ENCODE measurements at places on chromosomes 3 and 15. TPM values are rescaled to one million over a fixed set of nuclear protein-coding genes. Genes with fewer than 3 reads are reported as not detected.

DNA sequence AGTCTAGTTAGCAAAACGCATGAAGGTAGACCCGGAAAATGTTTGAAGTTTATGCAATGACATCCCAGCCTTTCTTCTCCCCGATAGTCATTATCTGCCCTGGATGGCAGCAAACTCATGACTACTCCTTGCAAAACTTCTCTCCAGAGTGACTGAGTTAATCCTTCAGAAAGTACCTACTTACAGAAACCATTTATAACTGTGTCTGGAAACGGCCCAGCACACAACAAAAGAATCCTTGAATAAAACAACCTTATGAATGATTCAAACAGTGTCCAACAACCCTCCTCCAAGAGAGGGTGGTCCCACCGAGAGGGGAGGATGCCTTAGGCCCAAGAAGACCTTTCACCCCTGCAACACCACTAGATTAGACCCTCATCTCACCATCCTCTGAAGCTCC, 14.2 kb downstream of the ST8SIA2 start:
- DNase-seq = no peak

DNA sequence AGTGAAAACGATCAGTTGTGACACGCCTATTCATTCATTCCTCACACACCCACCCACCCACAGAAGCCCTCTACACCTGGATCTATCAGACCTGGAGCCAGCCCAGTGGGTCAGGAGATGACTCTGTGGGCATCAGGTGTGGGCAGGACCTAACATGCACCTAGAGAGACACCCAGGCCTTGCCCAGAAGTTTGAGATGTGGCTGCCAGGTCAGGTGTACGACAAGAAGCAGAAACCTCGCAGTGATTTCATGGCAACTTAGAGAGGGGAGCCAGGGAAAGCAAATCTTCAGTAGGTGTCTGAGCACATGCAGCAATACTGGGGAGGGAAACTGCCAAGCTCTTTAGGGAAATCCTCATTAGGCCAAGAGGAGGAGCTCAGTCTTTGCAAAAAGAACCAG, 264.7 kb upstream of the ROPN1 start:
- no peak for DNase-seq

The GHSR gene
- not detected for polyA plus RNA-seq

GRCh38 chr15:89367485-89368451, 33.1 kb upstream of the POLG start:
- DNase-seq = no peak

DNA sequence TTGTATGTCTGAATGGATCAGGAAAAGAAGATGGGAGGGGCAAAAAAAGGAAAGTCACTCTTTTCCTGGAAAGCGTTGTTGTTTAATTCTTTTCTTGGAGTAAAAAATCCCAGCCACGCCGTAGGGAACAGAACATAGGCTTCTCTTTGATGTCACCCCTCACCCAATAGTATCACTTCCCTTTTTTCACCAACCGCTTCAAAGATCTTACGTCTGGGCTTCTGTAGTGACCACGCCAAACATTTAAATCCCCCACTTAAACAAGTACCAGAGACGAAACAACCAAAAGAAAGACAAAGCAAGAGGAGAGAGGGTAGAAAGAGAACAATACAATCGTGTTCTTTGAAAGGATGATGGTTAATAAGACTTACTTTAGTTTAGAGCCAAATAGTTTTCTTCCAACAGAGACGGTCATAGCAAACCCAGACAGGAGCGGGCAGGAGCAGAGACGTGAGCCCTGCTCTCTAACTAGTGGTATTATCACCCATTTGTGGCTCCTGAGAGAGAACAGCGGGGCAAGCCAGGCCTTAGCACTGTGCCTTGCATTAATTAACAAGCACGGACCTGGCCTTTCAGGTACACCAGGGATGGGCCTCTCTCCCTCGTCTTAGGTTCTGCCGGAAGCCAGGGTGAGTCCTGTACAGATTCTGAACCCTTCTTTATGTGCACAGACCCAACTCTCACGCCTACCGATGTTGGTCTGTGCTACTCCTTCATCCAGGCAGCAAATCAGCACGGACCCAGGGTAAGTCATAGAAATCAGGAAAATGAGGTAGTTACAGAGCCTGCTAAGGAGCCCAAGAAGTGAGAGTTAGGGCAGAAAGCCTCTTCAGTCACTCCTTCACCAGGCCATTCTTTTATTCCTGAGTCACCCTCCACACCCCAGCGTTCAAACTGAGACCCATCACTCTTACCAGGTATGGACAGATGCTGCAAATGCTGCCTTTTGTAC, 28.2 kb upstream of the BCL6 start:
- no peak for DNase-seq

DNA sequence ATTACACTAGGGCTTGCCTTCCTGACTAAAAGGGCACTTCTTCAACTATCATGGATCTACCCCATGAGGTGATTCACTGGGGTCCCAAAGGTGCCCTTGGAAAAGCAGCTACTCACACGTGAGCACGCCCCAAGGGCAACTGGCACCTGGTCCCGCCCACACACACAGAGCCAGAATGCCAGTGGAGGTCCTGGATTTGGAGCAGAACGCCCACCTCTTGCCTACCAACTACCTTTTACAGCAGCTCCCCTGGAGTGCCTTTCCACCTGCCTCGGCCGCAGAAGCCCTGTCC, 1.8 kb upstream of the CTDSPL start:
- DNase-seq = no peak

The HAPLN3 gene
- 3.8 TPM for polyA plus RNA-seq

DNA sequence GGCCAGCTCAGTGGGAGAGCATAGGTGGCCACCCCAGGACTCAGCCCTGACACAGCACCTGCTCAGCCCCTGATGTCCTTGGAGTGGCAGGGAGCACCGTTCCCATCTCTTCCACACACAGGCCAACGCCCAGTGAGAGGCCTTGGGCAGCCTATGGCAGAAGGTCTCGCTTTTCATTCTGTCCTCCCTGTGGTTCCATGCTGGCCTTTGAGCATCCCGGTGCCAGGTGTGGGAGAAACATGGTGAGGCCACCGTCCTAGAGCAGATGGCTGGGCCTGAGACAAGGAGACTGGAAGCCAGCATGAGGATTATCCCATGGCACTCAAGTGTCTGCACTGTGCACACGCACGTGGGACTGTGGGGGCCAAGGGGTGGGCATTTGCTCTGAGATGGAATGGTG, 25.1 kb downstream of the ADCY5 start:
- DNase-seq = no peak

The CYP11A1 gene
- polyA plus RNA-seq = 0.06 TPM

GRCh38 chr3:13762906-13763305, 117.0 kb downstream of the WNT7A start:
- no peak for DNase-seq

Data from heart right ventricle (tissue), 16 donors.